ENCODE measurements at places on chromosomes 11 and 22.

DNA sequence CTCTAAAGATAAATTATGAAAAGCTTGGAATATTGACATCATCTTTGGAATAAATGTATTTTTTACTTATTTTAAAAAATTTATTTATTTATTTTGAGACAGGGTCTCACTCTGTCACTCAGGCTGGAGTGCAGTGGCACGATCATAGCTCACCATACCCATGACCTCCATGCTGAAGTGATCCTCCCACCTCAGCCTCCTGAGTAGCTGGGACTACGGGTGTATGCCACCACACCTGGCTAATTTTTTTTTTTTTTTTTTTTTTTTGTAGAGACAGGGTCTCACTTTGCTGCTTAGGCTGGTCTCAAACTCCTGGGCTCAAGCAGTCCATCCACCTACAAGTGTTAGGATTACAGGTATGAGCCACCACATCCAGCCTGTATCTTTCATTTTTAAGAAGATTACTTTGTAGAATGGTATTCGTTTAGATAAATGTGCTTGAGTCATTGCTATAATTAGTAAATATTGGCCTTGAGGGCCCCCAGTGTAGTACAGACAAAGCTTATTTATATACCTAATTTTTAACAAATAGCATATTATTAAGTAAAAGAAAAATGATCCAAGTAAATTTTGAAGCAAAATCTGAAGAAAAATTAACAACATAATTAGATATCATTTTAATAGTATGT lies 8.5 kb downstream of the SWAP70 start:
- no peaks in the 10 kb centered on the region for H3K36me3 ChIP-seq
- H3K4me1 ChIP-seq: peaks cover 11% of the 10 kb centered on the region
- no peak overlapping the region for H3K4me3 ChIP-seq
- no peak overlapping the region for H3K27ac ChIP-seq
- H3K27me3 ChIP-seq: no peaks in the 10 kb centered on the region

DNA sequence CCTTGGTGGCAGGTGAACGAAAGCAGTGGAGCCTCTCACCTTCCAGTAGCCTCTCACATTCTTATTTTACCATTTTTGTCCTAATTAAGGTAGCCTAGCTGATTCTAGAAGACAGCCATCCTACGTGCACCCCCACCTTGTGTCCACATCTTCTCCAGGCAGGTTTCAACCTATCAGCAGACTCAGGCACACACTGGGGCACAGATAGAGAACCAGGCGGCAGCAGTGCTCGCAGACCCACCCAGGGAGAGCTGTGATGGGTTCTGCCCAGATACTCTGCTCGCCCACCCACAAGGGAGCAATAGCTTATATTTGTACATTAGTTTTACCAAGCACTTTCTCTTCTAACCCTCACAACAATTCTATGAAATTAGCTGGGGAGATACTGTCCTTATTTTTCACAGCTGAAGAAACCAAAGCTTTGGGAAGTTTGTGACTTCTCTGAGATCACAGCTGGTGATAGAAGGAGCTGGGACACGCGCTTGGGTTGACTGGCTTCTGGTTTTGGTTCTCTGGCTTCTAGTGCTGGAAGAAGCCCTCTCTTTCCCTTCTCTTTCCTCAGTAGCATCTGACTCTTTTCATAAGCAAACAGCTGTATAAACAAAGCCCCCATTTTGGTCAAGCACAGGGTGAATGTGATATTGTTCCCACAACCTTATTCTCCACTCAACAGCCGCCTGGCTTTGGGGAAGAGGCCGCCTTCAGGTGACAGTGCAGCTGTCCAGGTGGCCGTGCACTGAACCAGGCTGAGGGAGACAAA lies 36.9 kb downstream of the PPP2R1B start:
- H3K4me3 ChIP-seq: no peak overlapping the region
- DNase-seq: no peak
- H3K4me1 ChIP-seq: no peaks in the 10 kb centered on the region
- H3K27ac ChIP-seq: no peak overlapping the region

DNA sequence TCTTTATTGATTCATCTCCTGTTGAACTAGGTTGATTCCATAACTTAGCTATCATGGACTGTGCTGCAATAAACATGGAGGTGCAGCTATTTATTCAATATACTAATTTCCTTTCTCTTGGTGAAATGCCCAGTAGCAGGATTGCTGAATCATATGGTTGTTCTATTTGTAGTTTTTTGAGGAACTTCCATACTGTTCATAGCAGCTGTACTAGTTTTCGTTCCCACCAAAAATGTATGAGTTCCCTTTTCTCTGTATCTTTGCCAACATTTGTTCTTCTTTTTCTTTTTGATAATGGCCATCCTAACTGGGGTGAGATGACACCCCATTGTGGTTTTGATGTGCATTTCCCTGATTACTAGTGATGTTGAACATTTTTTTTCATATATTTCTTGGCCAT lies 87.2 kb upstream of the NAV2 start:
- DNase-seq: no peak
- H3K4me1 ChIP-seq: no peaks in the 10 kb centered on the region
- peaks cover 2% of the 10 kb centered on the region for H3K36me3 ChIP-seq

- peaks cover 6% of the 10 kb centered on the region for H3K27me3 ChIP-seq
- H3K27ac ChIP-seq: no peak overlapping the region
- H3K4me3 ChIP-seq: no peak overlapping the region
- H3K4me1 ChIP-seq: peaks cover 19% of the 10 kb centered on the region
- H3K36me3 ChIP-seq: peaks cover 2% of the 10 kb centered on the region
Measured at GRCh38 chr11:86244063-86244521, 461 bp upstream of the EED start.

All from T-helper 17 cell (primary cell).